Activated naive CD4-positive, alpha-beta T cell treated with anti-CD3 and anti-CD28 coated beads, Interleukin-2, amount 10 ng/mL, durations not matched to agents 5 hours and 36 hours (primary cell): ENCODE measurements at places on chromosomes 7 and 10. TPM values are rescaled to one million over a fixed set of nuclear protein-coding genes. Genes with fewer than 3 reads are reported as not detected.

CALHM2 gene
- 108 TPM for total RNA-seq

SMIM30 gene
- 21.6 TPM for total RNA-seq

SPDYE5 gene
- 0.13 TPM for total RNA-seq

PRPS1L1 gene
- not detected for total RNA-seq

OR6V1 gene
- total RNA-seq = not detected

EBLN1 gene
- not detected for total RNA-seq

ITIH2 gene
- total RNA-seq = not detected

TMEM60 gene
- total RNA-seq = 19.1 TPM

PNLIPRP3 gene
- total RNA-seq = not detected

MACC1 gene
- total RNA-seq = not detected

OR6B1 gene
- not detected for total RNA-seq

CAV1 gene
- total RNA-seq = not detected

PLCE1 gene
- total RNA-seq = not detected

SH2D4B gene
- total RNA-seq = 0.10 TPM

LIPF gene
- not detected for total RNA-seq

C10orf67 gene
- total RNA-seq = 0.18 TPM

NAT16 gene
- total RNA-seq = not detected

DYDC2 gene
- not detected for total RNA-seq

VIPR2 gene
- total RNA-seq = 0.30 TPM

SVOPL gene
- total RNA-seq = 2.1 TPM

ADARB2 gene
- 5.2 TPM for total RNA-seq

PAPOLB gene
- total RNA-seq = not detected

CRTAC1 gene
- total RNA-seq = not detected

UTF1 gene
- total RNA-seq = not detected

ATG9B gene
- 14.4 TPM for total RNA-seq

CYTH3 gene
- 1.5 TPM for total RNA-seq

HOXA9 gene
- total RNA-seq = not detected

CYP3A7 gene
- not detected for total RNA-seq

WEE2 gene
- total RNA-seq = not detected

PRLHR gene
- total RNA-seq = not detected

PRKAG2 gene
- 29.2 TPM for total RNA-seq

AGR2 gene
- not detected for total RNA-seq

FAM241B gene
- total RNA-seq = 5.2 TPM
